Nephron progenitor cell (in vitro differentiated cells): ENCODE measurements at places on chromosomes 5 and 9.

- no peak for DNase-seq
These were observed 7.7 kb upstream of the CEP72 start for GRCh38 chr5:604391-604831.

DNA sequence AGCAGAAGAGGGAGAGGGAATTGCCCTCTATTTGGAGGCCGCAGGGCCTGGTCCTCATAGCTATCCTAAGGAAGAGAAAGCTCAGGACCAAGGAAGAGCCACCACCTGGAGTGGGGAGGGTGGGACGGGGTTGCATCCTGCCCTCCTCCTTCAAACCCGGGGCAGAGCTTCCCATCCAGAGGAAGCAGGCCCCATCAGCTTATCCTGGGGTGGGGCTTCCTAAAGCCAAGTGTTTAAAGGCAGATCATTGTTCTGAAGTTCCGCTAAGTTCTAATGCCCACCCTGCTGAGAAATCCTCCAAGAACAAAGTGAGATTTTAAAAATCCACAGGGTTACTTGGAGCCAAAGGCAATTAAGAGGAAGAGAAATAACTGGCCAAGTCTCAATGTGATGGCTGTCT lies 210.3 kb downstream of the C9orf152 start:
- DNase-seq, result no peak

DNA sequence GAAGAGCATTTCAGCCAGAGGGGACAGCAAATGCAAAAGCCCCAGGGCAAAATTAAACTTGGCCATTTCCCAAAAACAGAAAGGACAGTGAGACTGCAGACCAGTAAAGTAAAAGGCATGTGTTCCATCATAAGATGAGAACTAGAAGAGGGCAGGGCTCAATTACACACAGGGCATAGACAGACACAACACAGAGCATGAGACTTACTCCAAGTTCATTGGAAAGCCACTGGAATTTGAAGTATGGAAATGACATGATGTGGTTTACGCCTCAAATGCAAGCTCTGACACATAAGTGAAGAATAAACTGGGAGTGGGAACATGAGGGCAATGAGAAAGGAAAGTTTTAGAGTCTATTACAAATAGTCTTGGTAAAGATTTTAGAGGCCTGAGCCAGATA lies 446.6 kb upstream of the GRIA1 start:
- DNase-seq, result no peak

DNA sequence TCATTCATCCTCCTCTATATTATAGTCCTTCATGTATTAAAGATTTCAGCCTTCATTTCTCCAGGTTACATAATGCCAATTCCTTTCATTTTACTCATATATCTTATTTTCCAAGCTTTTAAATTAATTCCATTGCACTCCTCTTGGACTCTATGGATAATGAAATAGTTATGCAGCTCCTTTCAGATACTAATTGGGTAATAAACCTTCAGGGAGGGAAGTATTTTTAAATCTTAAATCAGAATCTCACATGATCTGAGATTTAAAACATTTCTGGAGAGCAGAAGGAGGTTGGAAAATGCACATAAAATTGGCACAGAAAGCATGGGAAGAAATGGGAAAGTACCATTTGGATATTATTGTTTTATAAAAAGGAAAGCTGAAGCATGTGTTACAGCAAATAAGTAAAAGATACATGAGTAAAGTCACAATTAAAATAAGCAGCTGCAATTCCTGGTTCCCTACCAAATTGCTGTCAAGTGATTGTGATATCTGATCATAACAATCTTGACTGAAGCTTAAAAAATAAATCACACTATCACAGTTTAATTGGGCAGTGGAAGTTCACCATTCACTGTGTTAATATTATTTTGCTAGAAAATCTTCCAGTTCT lies 257.9 kb upstream of the NREP start:
- DNase-seq, result no peak

GRCh38 chr5:87120518-87121303 lies 147.0 kb upstream of the RASA1 start:
- no peak for DNase-seq

DNA sequence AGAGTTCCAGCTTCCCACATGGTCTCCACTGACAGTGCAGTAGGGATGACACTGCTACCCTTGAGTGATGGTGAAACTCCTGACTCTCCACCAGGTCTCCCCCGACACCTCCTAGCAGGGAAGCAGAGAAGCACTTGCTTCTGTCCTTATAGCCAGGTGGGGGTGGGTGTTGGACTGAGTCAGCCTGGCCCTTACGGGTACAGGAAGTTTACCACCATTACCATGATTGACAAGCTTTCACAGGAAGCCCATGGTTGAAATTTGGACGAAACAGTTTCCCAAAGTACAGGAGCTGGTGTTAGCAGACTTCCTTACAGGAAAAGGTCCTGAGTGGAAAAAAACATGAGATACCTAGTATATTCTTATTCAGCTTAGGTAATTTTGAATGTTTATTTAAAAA lies 3.1 kb upstream of the FBXL7 start:
- no peak for DNase-seq

- DNase-seq, result no peak
These were observed 285.0 kb downstream of the ZSWIM6 start for GRCh38 chr5:61617039-61617438.

GRCh38 chr9:134187110-134187531 lies 22.8 kb upstream of the RNU6ATAC start:
- DNase-seq, result no peak

- DNase-seq, result no peak
These were observed 13.8 kb downstream of the URM1 start for GRCh38 chr9:128384801-128385495.

DNA sequence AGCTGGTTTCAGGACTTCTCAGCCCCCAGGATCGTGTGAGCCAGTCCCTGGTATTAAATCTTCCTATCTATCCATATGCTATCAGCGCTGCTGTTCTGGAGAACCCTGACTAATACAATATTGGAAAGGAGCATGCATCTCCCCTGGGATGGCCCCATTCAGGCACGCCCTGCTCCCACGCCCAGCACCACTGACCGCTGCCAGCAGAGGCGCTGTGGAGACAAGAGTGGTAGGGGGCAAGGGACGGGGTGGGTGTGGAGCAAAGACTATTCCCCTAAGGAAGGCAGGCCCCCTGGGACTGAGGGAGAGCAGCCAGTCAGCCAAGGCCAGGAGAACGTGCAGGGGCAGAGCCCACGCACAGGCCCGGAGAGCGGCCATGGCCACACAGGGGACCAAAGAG lies 116.0 kb downstream of the VAV2 start:
- peak; percentile 74 for DNase-seq

DNA sequence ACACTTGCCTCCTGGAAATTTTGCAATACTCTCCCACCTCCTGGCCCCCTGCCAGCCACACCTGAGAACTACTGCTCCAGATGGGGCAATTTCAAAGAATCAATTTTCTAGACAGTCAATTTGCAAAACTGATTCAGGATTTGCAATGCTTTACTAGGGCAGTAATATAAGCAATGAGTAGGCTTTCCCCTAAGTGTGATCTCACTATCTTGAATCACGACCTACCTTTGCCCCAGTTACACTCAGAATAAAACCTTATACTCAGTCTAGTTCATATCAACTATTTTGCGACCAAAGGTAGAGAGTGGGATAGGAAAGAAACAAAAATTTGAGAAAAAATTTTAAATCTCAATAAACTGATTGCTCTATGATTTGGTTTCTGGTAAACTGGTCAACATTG lies 54.4 kb downstream of the DROSHA start:
- no peak for DNase-seq

- no peak for DNase-seq
These were observed 4.8 kb upstream of the ZNF366 start for GRCh38 chr5:72511774-72512592.

- DNase-seq, result no peak
These were observed 51.0 kb downstream of the EFNA5 start for GRCh38 chr5:107619781-107620180.

DNA sequence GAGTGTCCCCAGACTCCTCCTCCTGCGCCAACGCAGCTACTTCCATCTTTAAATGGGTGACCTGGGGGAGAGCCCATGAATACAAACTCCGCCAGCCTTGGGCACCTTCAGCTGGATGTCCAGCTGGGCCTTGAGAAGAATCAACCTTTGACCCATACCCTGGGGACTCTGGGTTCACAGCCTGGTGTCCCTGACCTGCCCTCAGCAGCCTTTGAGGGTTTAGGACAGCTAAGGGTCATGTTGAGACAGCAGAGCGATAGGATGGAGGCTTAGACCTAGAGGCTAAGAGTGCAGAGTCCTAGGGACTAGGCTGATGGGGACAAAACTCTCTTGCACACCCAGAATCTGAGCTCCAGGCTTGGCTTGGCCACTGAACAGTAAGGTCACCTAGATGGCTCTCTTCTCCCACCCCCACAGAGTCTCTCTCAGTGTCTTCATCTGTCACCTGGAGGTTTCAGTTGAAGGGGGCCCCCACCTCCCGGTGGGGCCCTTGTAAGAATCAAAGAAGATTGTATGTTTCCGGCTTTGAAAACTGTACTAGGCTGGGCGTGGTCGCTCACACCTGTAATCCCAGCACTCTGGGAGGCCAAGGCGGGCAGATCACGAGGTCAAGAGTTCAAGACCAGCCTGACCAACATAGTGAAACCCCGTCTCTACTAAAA lies 6.7 kb upstream of the AQP3 start:
- no peak for DNase-seq

DNA sequence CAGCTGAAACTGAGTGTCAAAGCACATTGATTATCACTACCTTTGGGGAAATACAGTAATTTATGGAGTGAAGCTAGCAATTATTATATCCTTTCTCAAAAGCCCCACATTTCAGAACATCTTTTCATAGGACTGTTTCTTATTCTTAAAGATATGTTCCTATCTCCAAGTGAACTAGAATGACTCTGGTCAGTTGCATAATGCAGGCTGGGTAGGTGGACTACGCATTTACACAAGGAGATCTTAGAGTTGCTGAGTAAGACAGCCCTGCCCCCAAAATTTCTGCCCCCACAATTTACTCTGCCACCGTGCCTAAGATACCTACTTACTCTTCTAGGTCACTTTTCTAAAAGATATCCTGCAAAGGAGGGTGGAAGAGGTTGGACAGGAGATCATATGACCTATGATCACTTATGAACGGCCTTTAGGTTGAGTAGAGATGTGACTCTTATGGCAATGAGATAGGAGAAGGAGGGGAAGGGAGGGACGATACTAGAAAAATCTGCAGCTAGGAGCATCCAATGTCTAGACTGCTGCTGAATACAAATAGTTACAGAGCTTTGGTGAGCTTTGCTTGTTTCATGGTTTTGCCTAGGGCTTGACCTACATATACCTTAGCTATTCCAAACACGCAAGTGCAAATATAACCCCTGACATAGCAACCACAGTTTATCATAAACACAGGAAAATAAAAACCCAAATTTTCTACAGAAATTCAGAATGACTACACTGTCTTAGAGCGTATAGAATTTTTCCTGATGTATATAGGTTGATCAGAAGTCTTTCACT lies 121.7 kb downstream of the GLIS3 start:
- no peak for DNase-seq
